ENCODE measurements at places on chromosomes 1 and 21.
A peak's percentile ranks its signal among the peaks of the same experiment; 100 is the strongest.

- no peak for DNase-seq
These were observed 189.7 kb downstream of the DHRS3 start for GRCh38 chr1:12428334-12428733.

- DNase-seq = no peak
These were observed 72.7 kb downstream of the DIRAS3 start for GRCh38 chr1:67977756-67978155.

DNA sequence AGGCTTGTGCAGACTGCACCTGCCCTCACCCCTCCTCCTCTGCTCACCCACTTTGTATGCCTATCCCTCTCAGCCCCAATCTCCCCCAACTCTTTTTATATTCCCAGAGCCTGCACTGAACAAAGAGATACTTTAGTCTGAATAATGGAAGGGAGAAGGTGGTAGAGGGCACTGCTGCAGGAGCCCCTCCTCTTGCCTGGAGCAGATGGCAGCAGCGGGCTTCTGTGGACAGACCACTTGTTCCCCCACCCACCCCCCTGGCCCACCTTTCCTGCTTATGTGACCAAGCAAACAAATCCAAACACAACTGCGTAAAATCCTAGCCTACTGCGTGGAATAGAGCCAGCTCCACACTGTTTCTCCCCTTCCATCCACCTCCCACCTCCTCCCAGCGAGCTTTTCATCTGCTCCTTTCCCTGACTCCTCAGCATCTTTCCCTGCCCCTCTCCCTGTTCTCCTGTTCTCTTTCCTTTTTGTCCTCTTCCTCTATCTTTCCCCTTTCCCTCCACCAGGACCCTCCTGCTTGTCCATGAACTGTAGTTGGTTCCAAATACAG lies 27.5 kb downstream of the RGS8 start:
- DNase-seq = no peak

DNA sequence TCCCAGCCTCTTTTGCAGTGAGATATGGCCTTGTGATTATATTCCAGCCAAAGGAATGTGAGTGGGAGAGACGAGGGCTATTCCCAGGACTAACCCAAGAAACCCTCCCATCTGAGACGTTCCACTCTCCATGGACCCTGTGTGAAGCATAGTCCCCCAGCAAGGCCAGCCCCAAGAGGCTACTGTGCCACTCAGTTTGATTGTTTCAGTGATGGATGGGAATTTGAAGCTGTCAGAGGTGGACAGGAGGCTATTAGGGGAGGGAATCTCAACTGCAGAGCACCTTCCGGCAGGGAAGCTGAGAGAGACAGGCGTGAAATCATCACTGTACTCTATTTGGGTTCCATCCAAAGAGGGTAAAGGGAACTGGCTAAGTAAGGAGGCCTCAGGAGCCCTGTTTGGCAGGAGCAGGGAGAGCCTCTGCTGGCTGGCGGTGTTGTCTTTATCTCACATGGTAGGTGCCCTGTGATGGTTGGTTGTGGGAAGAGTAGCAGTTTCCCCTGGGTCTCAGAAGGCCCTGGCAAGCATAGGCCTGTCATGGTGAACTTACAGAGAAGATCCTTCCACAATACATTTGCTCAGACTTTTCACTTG lies 3.4 kb upstream of the TEX35 start:
- no peak for DNase-seq

DNA sequence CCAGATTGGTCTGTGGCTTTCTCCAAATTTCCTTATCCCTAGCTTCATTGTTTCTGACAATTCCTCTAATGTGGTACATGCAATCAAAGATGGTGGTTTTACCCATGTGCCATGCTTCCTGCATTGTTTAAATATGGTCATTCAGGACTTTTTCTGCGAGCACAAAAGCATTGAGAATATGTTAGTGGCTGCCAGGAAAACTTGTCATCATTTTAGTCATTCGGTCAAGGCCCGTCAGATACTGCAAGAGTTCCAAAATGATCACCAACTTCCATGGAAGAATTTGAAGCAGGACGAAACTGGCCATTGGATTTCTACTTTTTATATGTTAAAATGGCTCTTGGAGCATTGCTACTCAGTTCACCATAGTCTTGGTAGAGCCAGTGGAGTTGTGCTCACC lies 3.7 kb downstream of the ZBED6 start:
- DNase-seq = no peak

DNA sequence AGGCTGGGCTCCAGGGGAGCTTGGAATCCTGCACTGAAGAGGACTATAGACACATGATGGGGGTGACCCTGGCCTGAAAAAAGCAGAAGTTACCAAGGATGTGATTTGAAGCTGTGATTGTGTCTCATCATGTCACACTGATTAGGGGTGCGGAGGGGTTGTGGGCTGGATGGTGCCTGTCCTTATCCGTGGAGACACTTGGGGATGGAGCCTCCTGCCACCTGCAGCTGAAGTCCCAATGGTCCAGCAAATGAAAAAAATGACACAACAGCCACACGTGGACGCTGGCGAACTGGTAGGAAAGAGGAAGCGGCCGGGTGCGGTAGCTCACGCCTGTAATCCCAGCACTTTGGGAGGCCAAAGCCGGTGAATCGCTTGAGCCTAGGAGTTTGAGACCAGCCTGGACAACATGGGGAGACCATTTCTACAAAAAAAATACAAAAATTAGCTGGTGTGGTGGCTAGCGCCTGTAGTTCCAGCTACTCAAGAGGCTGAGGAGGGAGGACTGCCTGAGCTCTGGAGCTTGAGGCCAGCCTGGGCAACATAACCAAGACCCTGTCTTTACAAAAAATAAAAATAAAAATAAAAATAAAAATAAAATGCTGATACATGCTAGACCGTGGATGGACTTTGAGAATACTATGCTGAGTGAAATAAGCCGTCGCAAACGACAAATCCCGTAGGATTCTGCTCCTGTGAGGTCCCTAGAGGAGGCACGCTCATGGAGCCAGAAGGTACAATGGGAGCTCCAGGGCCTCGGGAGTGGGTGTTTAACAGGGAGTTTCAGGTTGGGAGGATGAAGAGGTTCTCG lies 838 bp upstream of the IBA57 start:
- no peak for DNase-seq

GRCh38 chr1:224879162-224879803 lies 50.2 kb upstream of the DNAH14 start:
- no peak for DNase-seq

- no peak for DNase-seq
These were observed 229.5 kb downstream of the TRABD2B start for GRCh38 chr1:47767741-47768100.

GRCh38 chr1:238898856-238899255 lies 487.5 kb upstream of the CHRM3 start:
- no peak for DNase-seq

DNA sequence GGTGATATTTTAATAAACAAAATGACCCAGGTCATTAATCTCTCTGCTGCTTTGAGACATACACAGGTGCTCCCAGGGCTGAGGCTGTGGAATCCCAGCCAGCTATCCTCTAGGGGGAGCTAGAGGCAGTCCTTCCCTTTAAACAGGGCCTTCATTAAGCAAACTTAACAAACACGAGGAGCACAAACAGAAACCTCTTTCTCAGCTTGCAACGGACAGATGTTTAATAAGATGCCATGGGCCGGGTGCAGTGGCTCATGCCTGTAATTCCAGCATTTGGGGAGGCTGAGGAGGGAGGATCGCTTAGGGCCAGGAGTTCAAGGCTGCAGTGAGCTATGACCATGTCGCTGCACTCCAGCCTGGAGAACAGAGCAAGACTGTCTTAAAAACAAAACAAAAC lies 106.7 kb downstream of the HIVEP3 start:
- DNase-seq = peak; percentile 68

DNA sequence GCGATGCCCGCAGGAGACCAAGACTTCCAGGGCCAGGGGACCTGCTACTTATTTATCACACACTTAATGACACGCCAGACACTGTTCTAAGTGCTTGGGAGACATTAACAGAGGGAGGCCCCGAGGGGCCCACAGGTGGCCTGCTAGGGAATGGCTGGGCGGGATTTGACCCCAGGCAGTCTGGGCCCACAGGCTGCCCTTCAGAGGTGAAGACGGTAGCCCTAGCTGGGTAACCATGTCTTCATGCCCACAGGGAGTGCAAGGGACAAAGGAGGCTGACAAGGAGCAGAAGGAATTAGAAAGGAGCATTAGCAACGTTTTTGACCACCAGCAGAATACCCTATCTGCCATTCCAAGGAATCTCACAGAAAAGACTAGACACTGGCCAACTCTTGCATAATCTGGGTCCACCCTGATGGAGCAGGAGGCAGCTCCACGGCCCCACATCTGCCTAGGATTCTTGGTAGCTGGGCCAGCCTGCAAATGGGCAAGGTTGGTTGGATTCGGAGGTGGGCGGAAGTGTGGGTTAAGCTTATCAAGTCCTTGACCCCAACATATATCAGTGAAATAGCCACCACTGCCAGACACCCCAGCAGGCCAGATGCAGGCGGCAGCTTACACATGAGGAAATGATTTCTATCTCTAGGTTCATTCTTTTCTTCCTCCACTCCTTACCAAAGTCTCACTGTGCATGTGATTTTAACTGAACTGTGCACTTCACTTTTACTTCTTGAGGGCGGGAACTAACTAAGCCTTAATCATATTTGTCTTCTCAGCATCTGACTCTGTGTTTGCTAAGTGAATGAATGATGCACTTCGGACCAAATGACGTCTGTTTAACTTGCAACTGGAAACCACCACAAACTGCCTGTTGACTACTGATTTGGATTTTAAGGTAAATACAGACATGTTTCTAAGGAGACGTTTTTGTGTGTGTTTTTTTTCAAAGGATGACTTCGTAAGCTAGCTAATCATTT lies 3.4 kb upstream of the ETS2 start:
- no peak for DNase-seq

GRCh38 chr1:187839873-187840272 lies 1011.1 kb downstream of the PLA2G4A start:
- no peak for DNase-seq

DNA sequence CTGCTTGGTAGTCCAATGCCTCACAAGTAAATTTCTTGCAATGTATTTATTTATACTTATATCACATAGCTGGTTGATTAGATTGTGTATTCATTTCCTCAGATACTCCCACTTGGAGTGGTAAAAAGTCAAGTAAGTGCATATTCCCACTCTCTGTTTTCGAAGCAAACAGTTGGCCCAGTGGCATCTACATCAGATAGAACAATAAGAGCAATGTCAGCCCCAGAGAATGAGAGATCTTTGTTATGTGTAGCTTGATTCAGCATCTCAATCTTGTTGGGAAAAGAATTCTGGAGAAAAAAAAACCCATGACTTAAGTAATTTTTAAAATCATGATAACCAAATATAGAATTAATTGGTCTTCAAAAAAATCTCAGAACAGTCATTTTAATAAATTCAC lies 25.5 kb downstream of the RGL1 start:
- no peak for DNase-seq

DNA sequence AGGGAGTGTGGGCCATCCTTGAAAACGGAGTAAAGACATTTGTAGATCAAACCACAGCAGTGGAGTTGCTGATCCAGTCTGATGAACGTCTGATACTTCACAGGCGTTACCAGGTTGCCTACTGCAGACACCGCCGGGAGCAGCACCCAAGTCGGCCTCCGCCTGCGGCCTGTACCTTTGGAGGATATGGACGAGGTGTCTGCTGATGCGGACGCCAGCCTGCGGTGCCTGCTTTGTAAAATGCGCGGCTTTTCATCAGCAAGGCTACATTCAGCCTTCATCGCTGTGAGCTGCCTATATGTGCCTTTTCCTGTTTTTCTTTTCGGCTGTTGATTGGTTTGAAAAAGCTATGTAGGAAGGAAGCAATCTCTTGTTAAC lies 16.0 kb downstream of the SLX9 start:
- DNase-seq = no peak

DNA sequence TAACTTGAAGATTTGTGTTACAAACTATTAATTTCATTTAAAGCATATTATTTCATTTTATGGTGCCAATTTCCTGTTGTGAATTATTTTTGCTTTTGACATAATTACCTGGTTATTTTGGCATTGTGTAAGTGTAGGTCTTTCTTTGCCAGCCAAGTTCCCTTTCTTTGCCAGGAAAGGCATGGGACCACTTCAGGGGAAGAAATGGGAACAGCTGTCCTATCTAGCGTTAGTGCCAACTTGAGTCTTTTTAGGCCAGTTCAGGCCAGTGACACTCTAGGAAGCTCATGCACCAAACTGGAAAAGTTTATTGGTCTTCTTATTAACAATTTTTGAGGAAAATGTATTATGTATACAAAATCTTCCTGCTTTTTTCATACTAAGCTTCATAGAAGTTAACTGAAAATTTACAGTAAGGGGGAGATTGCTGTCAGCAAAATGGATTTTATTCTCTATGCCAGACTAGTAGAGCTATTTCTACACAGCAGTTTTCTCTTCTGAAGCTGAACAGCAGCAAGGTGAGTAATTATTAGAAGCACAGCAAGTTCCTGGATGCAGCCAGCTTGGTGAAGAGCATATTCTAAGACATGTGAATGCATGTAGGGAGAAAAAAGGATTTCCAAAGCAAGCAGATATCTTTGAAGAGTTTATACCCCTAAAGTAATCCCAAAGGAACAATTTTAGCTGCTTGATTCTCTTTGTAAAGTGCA lies 914.6 kb upstream of the ADGRL4 start:
- DNase-seq = no peak

GRCh38 chr1:246629030-246629429 lies 62.8 kb downstream of the CNST start:
- no peak for DNase-seq

DNA sequence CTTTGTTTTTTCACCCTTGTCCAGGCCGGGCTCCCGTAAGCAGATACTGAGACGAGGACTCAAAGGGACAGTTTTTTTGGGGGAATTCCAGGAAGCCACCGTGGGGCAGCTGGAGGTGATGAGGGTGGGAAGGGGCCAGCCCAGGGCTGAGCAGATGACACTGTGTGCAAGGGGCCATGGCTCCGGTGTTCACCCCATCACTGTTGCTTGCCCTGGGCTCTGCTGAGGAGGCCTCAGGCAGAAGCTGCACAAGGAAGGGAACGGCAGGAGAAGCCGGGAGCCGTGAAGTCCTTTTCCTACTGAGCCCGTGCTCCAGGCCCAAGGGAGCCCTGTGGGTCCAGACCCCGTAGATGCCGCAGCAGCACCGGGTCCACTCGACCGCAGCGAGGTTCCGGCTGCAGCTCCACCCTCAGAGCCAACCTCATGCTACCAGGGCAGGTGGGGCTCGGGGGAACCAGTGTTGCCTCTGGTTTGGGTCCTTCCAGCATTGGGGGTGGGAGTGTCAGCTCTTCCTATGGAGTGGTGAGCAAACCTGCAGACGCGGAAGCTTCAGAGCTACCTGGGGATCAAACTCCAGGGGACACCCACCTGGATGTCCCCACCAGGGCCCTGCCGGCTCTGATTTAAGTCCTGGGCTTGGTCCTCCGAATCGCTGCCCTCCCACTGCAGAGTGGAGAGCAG lies 4.3 kb upstream of the CALML6 start:
- DNase-seq = no peak
